Activated CD4-positive, alpha-beta T cell treated with anti-CD3 and anti-CD28 coated beads, Interleukin-2, Interleukin-4, amounts not matched to agents 100 ng/mL and 50 ng/mL, durations not matched to agents 16 hours and 8 hours (primary cell): ENCODE measurements at places on chromosomes 12 and 14.

DNA sequence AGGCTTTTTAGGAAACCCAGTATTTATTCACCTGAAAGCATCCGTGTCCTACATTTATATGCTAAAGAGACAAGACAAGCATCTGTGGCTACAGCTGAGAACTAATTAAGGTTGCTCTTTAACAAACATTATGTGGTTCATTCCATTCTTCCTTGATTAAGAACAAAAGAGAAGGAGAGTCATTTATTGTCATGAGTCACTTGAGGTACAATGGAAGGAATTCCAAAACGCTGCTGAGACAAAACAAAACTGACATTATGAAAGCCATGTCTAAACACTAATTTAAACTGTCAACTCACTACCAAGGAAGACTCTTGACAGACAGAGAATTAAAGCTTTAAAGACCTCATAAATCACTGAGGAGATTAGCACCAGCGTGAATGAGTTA is 214.4 kb downstream of the BMP4 start:
- no peak for DNase-seq

DNA sequence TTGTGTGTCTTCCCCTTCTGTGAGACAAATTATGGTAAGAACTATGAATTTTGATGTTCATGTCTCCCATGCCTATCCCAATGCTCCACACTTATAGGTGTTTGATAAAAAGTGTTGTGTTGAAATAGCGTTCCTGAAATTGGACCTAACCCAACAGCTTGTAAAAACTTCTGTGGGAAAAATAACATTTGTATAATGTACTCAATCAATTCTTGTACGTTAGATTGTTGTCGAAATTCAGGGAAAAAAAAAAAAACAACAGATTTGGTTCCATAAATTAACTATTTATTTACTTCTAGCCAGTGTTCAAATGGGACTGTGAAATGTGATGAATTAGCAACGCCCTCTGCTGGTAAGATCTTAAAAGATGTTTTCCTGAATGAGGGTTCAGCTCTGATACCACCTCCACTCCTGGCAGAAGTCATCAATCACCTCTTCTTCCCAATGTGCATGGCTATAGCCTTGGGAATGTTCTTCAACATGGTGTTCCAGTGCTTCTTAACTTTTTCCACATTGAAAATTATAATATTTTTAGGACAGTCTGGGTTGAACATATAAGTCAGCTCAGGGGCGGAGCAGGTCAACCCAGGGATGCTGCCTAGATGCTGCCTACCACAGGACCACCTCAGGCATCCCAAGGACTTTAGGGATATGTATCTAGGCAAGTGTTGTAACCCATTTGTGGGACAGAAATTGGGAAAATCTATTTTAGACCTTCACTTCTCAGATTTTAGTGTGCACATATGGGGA is 170.6 kb downstream of the OTOGL start:
- DNase-seq = peak; percentile 40

DNA sequence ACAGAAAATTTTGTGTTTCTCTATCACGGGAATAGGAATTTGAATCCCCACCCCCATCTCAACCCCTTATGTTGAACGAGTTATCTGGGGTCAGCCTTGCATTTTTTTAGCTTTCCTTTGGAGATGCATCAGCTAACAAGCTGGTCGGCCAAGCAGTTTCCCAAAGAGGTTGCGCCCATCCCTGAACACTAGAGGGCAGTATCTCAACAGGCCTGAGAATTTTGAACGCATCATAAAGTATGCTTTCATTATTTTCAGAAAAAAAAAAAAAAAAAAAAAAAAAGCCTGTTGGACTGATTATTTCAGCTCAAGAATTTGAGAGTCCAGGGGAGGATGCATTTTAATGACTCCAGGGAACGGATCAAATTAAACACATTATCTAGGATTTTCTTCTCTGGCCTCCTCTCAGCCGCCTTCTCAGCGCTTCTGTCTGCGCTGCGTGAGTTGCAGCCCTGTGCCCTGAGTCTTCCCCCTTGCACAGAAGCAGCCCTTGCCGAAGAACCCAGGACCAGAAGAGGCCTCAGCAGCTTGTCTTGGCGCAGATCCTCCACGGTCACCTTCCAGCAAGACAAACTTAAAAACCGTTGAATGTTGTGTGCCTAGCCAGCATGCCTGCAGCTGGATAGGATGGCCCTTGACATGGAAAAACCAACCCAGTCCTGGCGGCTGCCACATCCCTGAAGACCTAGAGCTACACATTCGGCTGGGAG is 76.6 kb upstream of the GZMB start:
- peak; percentile 76 for DNase-seq

DNA sequence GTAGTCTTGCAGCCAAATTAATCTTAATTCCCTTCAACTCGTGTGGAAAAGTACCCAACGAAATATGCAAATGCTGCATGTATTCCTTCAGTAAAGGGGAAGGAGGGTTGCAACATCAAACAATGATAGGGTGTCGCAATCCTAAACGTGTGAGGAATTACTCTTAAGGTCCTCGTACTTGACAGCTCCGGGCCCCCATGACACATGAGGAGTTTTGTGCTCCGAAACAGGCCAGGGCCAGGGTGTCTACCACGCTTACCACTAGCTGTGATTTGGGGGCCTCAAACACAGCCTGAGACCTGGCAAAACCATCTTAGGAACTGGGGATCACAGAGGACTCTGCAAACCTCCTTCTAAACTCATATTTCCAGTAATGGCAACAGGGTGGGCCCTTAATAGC is 20.4 kb downstream of the FOS start:
- DNase-seq = no peak

GRCh38 chr14:103374121-103374520 is 11.1 kb upstream of the MARK3 start:
- DNase-seq = no peak

GRCh38 chr14:86072116-86072894 is 542.4 kb downstream of the FLRT2 start:
- DNase-seq = no peak

DNA sequence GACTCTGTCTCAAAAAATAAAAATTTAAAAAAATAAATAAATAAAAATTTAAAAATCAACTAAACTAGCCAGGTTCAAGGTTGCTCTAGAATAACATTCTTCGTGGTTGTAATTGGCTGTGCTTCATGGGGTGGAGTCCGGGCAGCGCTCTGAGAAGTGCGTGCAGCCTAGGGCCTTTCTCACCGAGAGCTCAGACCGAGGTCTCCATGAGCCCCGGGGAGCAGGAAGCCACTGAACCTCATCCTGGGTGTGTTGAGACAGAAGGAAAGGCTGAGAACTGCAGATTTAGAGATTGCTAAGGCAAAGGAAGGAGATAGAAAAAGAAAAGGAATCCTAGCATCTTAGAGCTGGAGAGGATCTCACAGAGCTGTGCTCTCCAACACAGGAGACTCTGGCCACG is 14.7 kb downstream of the P2RX4 start:
- peak; percentile 66 for DNase-seq

GRCh38 chr14:93834699-93835371 is 46.5 kb upstream of the PRIMA1 start:
- DNase-seq = no peak

DNA sequence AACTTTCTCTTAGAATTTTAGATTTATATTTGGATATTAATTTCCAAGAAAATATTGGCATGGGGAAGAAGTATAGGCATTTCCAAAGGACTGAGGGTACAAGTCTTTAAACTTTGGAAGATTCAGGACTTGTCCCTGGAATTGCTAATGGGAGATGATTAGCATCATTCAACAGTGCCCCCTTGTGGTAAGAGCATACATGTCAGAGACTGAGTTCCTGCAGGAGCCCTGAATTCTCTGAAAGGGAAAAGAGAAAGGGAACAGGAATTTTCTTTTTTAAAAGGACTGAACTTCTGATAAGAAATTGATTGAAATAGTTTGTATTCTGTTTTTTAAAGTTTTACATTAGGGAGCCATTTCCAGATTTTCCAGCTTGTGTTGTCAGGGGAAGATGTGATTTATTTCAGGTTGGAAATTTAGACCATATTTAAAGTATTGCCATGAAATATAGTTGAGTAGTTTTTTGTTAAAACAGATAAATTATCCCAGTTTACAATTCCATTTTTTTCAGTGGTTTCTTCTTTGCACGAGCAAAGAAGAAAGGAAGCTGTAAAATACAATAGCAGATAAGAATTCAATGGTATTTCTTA is 44.0 kb upstream of the REP15 start:
- DNase-seq = peak; percentile 51

DNA sequence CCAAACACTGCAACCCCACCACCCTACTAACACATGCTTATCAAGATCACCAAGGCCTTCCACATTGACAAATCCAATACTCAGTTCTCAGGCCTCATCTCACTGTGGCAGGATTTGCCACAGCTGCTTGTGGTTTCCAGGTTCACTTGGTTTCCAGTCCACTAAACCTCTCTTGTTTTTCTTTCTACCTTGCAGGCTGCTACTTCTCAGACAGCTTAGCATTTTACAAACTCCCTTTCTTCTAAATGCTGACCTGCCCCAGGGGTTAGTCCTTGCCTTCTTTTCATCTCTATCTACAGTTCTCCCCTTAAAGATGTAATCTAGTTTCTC is 84.1 kb downstream of the BCAT1 start:
- DNase-seq = no peak

DNA sequence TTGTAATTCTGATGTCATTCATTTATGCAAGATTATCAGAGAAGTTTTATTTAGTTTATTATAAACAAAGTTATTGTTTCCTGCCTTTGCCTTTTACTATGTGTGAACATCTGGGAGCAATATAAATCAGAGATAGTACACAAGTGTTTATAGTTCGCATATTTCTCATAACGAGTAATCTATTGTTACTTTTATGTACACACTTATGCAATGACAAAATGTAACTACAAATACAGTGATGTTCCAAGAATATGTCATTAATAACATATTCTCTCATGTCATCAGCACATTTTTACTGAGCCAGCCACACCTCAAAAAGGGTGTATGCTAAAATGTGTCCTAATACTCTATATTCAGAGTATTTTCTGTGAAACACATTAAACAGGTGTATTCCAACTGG is 243.2 kb downstream of the ALX1 start:
- DNase-seq = no peak

DNA sequence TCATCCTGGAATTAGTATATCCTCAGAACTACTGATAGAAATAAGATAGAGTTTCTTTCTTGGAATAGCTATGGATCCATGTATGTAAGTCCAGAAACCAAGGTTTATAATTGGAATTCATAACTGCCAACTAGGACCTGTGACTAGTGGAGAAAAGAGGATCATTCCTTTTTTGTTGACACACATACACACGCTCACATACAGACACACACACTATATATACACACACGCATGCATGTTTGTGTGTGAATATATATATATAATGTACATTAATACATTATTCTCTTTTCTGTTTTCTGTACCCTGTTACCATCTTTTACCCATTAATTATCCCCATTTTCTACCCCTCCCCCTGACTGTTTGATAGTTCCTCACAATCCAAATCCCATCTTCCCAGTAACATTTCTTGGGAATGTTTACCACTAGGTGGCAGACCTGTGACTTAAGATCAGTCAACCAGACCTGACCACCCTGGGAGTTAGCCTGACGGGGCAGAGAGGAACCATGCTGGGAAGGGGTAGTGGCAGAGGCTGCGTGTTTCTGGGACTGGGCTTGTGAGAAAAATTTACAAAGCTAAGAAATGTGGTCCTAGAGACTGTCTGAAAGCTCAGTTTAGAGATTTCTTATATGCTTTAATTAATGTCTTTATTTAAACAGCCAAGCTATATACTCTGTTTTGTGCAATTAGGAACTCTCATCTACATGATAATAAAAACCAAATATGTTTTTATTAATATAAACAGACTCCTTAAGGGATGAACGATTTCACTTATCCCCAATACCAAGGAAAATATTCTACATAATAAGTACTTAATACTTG is 308.0 kb downstream of the PPFIA2 start:
- peak; percentile 3 for DNase-seq

DNA sequence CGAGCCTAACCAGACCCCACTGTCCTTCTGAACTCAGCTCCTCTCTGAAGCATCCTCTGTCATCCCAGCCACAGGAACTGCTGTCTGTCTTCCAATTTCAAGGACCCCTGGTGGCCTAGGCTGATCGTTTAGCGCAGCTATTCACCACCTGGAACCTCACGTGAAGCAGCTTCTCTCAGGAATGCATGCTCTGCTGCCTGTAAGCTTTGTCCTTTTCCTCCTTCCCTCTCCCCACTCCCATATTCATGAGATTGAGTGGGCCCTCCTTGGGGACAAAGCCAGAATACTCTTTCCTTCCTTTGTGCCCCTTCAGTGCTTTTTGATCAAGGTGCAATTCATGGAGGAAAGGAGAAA is 17.2 kb downstream of the DPF3 start:
- no peak for DNase-seq

DNA sequence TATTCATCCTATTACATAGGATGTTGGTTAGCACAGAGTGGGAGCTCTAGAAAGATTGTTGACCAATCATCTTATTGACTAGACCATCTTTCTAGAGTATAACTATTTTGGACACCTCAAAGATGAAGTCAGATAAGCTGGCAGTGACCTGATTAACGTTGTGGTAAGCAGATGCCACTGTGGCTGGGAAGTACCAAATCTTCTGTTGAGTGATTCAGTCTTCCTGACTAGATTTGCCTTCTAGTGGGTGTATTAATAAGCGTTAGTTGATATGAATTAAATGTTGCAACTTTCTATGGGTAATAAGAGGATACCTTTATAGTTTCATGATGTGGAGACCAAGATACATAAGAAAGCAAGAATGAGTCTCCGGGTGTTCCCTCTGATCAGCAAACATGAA is 51.2 kb upstream of the HELB start:
- no peak for DNase-seq

- no peak for DNase-seq
Measured at GRCh38 chr12:106634206-106634605, 51.4 kb downstream of the RFX4 start.

GRCh38 chr12:130073721-130074120 is 88.5 kb upstream of the FZD10 start:
- DNase-seq = no peak

GRCh38 chr12:87290505-87290904 is 738.7 kb downstream of the C12orf50 start:
- no peak for DNase-seq

GRCh38 chr14:93788543-93789227 is 400 bp upstream of the PRIMA1 start:
- DNase-seq = no peak

DNA sequence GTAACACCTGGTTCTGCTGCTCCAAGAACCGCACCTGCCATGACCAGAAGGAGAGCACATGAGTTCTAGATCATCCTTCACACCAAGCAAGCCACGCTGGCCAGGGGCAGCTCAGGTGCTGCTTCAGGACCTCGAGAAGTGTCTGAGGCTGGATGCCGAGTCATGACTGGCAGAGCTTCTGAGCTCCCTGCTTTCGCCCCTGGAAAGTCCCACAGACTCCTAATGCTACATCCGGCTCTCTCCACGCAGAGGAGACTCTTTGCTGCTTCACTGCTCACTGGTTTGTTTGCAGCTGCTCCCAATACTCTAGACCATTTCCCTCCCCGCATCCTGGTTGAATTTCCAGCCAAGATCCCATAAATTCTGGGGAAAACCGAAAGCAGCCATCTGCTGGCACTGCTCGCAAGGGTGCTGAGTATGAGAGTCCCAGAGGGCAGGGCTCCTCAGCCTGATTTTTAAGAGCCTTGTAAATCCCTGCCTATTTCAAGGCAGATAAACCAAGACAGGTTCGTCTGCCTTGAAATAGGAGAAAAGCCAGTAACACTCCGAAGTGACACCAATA is 1.4 kb downstream of the KRT2 start:
- no peak for DNase-seq
